Glutamatergic neuron (in vitro differentiated cells): ENCODE measurements at places on chromosomes 7 and 10.

GRCh38 chr7:69272101-69272500, 326.2 kb upstream of the AUTS2 start:
- DNase-seq: no peak

- peak; percentile 45 for DNase-seq
Observed at GRCh38 chr7:144835155-144835611, 670 bp downstream of the TPK1 start.

DNA sequence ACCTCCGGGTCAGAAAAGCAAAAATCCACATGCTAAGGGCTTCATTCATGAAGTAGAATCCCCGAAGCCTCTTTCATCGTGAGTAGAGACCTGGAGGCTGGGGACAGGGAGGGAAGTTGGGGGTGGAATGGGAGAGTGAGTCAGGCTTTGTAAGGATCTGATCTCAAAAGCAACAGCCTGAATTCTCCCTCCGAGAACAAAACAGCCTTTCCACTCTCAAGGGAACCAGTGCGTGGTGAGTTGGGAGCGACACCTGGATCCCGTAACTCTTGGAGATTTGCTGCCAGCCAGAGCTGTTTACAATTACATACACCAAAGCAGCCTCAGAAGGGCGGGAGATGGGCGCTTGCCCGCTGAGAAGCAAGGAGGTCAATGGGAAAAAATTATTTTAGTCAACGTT, 10.8 kb downstream of the AFAP1L2 start:
- DNase-seq: no peak

- no peak for DNase-seq
Observed at GRCh38 chr7:114534953-114535352, 120.3 kb downstream of the FOXP2 start.

DNA sequence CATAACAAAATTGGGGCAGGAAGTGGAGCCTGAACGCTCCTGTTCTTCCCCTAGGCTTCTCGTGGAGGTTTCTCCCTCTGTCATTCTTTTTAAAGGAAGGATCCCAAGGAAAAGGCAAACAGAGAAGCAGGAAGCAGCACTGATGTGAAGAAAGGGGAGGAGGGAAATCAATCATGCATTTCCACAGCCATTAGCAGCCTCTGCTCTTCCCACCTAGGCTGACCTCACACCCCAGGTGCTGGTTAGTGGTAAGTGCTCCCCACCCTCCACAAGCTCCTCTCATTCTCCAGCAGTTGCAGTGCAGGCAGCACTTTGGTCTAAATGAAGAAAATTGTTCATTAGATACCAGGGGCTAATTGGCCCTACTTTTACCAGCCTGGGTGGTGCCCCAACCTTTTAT, 2.6 kb downstream of the CRHR2 start:
- no peak for DNase-seq

GRCh38 chr10:90751107-90751997, 106.5 kb downstream of the HTR7 start:
- peak; percentile 56 for DNase-seq

- DNase-seq: no peak
Observed at GRCh38 chr10:70885481-70885880, 2.9 kb downstream of the PCBD1 start.

GRCh38 chr7:148978091-148978490, 50.2 kb downstream of the PDIA4 start:
- no peak for DNase-seq

- DNase-seq: peak; percentile 73
Observed at GRCh38 chr7:20514364-20514763, 101.1 kb upstream of the ABCB5 start.

DNA sequence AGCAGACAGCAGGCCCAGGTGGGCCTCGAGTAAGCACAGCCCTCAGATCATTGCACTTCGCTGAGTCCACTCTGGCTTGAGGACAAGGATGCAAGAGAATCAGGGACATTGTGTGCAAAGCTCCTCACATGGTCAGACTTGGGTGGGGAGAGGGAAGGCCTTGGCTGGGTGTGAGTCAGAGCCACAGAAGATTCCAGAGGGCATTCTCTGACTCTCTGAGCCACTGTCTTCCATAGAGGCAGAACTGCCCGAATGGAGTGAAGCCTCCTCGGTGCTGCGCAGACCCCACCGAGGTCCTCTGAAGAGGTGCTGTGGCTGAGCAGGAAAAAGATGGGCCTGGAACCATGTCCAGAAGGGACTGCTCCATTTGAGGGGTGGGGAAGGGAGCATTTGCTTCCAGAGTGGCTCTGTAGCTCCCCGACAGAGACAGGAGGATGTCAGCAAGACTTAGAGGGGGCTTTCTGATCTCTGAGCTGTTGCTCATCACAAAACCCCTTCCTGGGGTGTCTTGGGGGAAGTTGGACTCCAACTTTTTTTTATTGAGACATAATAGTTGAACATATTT, 120.8 kb downstream of the PTPN20 start:
- DNase-seq: no peak

DNA sequence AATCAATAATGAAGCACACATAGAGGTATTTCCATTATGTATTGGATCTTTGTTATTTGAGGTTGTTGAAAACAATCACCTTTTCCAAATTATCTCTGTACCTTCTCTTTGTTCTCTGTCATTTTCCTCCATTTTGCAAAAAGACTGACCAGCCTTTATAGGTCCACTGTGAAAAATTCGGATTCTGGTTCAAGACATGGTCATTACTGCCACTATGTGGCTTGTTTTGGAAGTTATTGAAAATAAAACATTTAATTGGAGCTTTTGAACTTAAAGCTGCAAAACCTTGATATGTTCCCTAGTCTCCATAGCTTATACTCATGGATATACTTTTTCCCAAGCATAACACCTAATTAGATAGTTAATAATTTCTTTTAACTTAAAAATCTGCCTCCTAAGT, 1094.4 kb downstream of the NRG3 start:
- no peak for DNase-seq
